ENCODE measurements at places on chromosomes 5 and 9.

DNA sequence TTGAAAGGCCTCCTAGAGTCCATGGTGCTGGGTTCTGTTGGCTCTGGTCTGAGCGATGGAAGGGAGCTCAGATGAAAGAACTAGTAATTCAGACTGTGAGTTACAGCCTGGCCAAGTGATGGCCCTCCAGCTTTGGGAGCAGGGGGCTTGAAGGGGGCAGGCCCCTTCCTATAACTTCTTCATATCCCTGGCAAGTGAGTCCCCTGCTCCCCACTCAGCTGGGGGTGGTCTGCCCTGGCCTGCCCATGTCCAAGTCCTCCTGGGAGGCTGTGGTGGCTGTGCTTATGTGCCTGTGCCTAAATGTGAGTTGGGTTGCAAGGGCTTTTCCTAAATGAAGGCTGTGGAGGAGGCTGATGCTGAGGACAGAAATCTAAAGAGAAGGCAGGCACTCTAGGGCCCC, 80.1 kb downstream of the MACROH2A1 start:
- DNase-seq = peak; percentile 47

- DNase-seq = no peak
These were observed 676.1 kb upstream of the C9orf72 start for GRCh38 chr9:28249424-28249823.

DNA sequence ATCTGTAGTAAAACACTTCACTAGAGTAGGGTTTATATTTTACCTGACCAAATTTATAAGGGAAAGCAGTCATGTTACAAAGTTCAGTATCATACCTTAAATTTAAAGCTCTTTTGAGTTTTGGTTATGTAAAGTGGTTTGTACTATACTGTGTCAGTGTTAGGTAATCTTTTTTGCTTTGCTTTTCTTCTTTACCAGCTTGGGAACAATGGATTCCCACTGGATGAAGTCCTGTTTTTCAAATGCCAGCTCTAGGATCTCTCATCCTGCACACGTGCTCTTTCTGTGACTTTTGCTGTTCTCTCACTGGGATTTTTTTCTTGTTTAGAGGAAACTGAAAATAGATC, 15.9 kb downstream of the CYSTM1 start:
- DNase-seq = no peak

DNA sequence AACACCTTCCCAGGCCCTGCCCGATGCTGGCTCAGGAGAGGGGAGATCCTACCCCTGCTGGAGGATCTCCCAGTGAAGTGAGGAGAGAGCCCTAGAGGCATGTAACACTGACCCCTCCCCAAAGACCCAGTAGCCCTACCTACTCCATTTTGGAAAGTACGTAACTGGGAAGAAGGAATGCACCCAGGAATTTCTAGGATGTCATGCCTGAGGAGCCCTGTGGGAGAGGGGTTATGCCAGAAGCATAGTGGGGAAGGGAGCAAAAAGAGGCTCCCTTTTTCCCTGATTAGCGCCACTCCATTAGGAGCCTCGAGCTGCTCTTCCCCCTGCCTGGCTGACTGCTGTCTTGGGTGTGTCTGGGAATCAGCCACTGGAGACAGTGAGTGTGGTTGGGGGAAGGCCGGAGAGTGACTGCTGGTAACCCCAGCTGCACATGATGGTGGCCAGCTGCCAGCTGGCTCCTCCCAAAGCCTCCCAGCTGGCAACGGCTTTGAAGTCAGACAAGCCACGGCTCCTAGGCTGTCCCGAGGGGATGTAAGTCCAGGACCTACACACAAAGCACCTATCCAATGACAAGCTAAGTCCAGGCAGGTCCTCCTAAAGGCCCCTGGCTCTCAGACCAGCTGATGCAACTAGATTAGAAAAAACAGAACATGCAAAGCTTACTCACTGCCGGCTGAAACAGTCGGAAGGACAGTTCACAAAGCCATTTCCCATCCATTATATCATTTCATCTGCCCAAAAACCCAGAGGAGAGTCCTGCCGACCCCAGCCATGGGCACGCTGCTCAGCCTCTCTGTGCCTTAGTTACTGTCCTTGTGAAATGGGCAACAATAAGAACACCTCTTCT, 136.5 kb upstream of the ABCA1 start:
- DNase-seq = peak; percentile 95

DNA sequence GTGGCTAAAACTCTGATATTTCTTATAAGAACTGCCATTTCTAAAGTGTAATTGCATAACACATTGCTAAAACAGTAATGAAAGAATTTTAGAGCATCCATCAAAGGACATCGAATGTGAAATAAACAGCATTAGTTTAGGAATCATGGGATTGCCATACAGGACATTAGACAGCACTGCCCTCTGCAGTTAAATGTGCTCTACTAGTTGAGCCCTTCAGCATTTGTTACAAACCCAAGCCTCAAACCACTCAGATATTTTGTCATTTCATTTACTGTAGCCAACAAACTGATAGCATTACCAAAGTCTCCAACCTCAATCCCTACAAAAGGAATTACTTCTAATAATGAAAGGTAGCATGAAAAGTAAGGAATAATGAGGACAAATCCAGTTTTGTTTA, 116.8 kb upstream of the COX7C start:
- DNase-seq = no peak

DNA sequence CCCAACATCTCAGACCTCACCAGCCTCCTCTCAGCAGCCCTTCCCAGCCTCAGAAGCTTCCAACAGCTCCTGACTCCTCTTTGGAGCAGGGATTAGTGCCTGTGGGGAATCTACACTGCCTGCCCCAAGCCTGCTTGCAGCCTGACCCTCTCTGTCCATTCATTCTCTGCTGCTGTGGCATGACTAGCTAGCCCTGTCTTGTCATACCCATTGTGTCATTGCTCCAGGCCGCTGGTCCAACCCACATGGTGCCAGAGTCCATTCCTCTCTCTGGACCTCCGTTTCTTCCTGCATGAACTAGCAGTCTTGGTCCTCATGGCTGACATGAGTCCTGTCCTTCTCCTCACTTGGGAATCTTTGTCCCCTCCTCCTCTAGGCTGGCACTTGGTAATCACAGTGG, 12.8 kb upstream of the RXRA start:
- DNase-seq = no peak

DNA sequence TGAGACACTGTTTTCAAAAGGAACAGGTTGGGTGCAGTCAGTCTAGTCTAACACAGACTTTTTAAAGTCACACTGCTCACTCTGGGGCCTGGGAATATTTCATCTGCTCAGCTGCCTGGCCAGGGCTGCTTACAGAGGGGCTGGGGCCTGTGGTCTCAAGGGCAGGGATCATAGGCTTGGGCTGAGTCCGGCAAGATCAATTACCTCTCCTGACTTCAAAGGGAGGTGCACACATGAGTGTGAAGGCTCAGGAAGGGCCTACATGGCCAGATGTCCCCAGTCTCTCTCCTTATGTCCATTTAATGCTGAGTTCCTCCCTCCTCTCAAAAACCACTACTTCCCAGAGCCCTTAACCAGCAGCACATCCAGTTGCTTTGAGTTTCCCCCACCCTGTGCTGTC, 247.2 kb downstream of the HSPA4 start:
- no peak for DNase-seq

- no peak for DNase-seq
These were observed 86.1 kb downstream of the GPR21 start for GRCh38 chr9:123119566-123119965.

- no peak for DNase-seq
These were observed 70.3 kb upstream of the ADAMTS16 start for GRCh38 chr5:5069851-5070250.

GRCh38 chr5:97067296-97067850, 75.0 kb downstream of the LIX1 start:
- DNase-seq = no peak

DNA sequence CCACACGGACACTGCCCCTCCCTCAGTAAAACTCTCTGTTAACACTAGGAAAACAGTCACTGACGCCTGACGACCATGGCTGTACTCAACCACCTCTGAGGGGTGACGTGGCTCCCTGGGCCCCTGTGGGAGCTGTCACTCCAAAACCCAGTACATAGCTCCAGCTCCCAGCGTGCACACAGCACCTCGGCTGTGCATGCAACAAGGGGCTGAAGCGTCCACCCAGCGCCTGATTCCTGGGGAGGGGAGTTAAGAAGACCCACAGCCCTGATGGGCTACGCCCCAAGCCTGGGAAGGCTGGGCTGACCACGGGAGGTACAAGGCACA, 36.3 kb downstream of the SLC12A7 start:
- DNase-seq = no peak

GRCh38 chr9:131138676-131139075, 13.3 kb downstream of the NUP214 start:
- no peak for DNase-seq

- DNase-seq = no peak
These were observed 128.9 kb upstream of the ERCC6L2 start for GRCh38 chr9:95746408-95747180.

- DNase-seq = no peak
These were observed 16.7 kb downstream of the QRFP start for GRCh38 chr9:130879863-130880411.

GRCh38 chr5:95261437-95262175, 23.3 kb downstream of the MCTP1 start:
- DNase-seq = no peak

DNA sequence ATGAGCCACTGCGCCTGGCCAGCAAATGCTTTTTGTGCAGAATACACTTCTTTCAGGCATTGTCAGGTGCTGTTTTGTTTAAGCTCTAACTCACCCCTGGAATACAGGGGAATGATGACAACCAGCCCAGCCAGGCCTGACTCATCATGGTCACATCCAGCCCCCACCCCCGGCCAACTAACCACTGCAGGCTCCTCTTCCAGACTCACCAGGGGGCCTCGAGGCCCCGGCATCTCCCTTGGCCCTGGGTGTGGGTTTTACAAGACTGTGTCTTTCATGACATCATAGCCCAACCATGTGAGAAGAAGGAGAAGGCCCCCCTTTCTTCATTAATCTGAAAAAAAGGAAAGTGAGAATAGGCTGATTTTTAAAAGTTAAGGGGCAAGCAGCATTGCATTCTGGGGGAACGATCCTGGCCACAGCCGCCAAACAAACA, 35.5 kb downstream of the OLFML2A start:
- peak; percentile 91 for DNase-seq

GRCh38 chr9:19999491-20000057, 210.7 kb upstream of the SLC24A2 start:
- DNase-seq = peak; percentile 62

DNA sequence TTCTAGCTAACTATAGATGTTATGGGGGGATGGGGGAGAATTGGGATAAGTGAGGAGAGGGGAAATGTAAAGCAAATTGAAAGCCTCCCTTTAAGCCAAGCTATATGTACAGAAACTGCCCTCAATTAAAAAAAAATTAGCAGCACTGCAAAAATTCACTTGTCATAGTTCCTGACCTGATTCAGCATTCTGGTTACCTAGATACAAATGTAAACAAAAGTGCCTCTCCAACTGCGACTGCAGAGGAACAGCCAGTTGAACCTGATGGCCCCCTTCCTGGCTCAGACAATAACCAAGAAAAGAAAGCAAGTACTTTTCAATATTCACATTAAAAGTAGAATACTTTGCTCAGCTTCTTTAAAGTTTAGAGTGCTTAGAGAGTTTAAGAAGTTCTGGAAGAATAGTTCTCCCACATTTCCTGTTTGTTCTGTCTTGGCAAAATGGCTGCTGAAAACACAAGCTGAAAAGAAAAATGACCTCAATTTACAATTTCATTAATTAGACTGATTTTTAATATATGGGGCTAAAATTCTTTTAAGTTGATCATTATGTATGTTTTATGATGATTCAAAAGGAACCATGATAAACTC, 1.5 kb downstream of the FAM81B start:
- no peak for DNase-seq

GRCh38 chr9:70901013-70901412, 220.4 kb downstream of the TRPM3 start:
- DNase-seq = no peak

DNA sequence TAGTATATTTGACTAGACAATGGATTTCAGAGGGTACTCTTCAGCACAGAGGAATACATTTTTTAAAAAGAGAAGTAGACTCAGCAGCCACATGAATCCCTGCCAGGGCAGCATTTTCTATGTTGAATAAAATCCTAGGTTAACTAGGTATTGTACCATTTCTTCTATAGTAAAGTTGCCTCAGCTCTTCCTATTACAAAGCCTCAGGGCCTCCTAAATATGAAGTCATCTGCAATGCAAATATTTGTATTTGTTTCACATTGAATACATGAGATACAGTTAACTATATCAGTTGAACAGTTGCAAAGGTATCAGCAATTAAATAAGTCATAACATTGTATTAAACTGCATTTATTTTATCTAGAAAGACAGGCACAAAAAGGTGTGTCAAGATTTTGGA, 59.5 kb downstream of the NUDT12 start:
- no peak for DNase-seq

DNA sequence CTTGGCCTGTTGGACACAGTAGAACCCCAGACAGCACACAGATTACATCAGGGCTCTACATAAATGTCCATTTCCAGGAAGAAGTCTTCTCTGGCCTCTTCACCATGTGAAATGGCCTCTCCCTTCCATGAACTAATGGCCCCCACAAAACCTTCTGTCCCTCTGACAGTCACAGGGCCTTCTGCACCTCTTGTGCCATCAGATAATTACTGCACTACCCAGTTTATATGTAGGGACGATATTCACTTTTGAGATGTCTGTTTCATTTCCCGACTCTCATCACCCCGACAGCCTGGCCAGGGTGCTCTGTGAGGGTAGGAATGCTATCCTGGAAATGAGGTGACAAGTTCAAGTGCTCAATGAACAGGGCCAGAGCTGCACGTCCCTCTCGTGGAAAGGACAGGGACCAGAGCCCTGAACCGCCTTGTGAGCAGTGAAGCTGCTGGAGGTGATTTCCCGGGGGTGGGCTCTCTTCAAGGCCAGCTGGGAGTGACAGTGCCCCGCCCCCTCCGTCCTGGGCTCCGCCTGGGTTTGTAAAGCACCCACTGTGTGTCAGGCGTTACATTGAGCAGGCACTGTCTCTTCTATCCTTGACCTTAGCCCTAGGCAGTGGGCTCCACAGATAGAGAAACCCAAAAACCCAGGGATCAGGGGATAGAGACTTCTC, 3.0 kb upstream of the FAM78A start:
- DNase-seq = no peak

GRCh38 chr5:171447226-171447625, 27.8 kb downstream of the FGF18 start:
- DNase-seq = no peak

DNA sequence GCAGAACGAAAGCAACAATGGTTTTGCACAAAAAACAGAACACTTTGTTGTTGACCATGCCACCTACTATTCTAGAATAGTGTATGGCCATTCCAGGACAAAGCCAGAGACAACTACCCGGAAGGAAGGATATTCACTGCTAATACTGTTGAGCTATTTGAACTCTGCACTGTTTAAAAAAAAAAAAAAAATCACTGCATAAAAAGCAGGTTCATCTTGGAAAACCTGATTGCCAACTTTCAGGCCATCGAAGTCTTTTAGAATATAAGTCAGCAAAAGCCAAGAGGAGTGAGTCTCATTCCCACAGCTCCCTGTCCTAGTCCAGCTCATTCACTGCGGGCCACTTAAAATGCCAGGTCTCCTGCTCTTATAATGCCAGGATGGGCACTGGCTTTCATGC, 4.0 kb downstream of the ENC1 start:
- DNase-seq = no peak

- no peak for DNase-seq
These were observed 16.2 kb downstream of the CLINT1 start for GRCh38 chr5:157842787-157843186.
